Esophagus mucosa (tissue), 1 donor: ENCODE measurements at places on chromosomes 3 and 15.

DNA sequence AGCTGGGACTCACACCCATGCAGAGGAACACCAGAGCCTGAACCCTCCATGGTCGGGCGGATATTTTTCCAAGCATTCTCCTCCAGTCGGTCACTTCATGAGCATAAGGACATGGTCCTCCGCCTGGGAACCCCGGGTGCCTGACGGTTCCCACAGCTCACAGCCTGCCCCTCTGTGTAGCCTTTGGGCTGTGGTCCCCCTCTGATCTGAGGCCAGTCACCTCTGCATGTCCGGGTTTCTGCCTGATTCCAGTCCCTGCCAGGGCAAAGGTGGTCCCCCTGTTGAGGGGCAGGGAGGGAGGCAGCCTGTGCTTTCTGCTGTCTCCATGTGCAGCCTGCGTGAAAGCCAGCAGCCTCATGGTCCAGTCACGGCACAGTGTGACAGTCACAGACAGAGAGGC is 76.6 kb upstream of the KLF13 start:
- no peak for ATAC-seq

DNA sequence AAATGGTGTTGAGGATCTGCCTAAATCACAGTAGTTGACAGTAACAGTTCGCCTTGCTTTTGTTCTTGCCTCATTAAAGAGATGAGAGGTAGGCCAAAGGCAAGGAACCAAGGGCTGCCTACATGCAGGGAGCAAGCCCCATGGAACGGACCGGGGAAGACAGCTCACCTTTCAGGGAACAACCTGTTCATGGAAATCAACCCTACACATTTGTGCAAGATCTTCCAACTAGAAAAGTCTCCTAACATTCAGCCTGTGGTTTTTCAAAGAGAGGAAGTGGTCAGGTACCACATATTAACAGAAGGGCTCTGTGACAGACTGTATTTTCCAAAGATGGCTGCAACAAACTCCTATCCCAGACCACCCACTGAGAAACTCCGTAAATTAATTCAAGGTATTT is 1031.8 kb upstream of the NR2F2 start:
- ATAC-seq: no peak

- no peak for ATAC-seq
Observed at GRCh38 chr3:194727435-194728128, 41.9 kb downstream of the FAM43A start.

GRCh38 chr3:193978486-193978885 is 157.5 kb upstream of the HES1 start:
- ATAC-seq: peak; percentile 75

GRCh38 chr3:58082047-58082446 is 73.8 kb downstream of the FLNB start:
- no peak for ATAC-seq

DNA sequence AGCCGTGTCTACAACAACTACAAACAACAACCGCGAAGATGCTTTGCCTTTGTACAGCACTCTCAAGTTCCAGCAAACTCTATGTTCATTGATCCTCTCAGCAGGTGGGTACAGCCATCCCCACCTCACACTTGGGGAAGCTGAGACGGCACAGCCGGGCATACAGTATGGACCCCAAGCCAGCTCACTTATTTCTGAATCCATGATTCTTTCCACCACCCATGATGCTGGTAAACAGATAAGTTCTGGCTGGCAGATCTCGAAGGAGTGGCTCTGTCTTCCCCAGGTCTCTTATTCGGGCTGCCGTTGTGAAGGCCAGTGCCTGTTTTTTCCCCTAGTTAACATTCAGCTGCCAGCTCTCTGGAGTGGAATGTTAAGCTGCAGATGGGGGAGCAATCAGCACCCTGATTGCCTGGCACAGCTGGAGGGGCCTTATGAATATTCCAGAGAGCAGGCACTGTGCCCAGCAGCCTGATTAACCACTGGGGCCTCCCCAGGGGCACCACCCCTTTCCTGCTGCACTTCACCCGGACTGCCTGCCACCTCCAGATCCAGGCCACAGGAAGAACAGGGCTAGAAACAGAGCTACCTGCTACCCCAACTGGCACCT is 73.2 kb downstream of the CORO2B start:
- ATAC-seq: no peak

DNA sequence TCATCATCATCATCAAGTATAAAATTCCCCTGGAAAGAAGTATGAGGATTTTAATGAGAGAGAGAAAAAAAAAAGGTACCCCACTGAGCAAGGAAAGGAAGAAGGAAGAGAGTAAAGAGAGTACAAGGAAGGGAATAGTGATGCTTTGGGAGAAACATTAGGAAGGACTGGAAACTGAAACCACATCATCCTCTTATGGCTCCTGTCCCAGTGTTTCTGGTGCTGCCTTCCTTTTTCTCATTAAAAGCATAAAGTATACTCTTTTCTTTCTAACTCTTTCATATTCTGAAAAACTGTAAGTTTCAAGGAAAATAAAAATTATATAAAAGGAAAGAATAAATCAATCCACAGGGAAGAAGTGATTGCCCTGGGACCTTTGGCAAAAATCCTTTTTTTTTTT is 616.4 kb upstream of the CBLB start:
- no peak for ATAC-seq

DNA sequence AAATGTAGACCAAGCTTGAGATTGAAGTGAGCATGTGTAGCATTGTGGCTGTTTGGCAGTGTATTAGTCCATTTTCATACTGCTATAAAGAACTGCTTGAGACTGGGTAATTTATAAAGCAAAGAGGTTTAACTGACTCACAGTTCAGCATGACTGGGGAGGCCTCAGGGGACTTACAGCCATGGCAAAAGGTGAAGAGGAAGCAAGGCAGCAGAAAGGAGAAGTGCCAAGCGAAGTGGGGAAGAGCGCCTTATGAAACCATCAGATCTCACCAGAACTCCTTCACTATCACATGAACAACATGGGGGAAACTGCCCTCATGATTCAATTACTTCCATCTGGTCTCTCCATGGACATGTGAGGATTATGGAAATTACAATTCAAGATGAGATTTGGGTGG is 8.6 kb upstream of the CERS3 start:
- peak; percentile 55 for ATAC-seq

GRCh38 chr15:75043509-75044257 is 20.3 kb downstream of the PPCDC start:
- ATAC-seq: peak; percentile 34
